ENCODE measurements at places on chromosomes 13 and 19.

DNA sequence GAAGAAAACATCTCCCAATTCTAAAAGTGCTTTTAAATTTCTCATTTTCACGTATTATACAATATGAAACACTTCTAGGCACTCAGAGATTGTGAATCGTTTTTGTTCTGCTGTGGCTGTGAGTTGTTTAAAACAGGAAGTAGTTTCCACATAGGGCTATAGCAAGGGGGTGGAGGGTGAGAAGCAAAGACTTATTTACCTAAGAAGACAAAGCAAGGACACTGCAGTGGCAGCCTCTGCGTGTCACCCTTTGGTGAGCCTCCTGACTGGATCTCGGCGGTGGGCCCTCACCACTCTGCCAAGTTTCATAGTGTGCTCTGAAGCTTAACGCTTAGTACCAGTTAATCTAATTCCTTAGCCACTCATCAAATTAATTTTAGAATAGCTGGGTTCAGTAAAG lies 56.8 kb downstream of the TNFSF13B start:
- DNase-seq, result no peak

DNA sequence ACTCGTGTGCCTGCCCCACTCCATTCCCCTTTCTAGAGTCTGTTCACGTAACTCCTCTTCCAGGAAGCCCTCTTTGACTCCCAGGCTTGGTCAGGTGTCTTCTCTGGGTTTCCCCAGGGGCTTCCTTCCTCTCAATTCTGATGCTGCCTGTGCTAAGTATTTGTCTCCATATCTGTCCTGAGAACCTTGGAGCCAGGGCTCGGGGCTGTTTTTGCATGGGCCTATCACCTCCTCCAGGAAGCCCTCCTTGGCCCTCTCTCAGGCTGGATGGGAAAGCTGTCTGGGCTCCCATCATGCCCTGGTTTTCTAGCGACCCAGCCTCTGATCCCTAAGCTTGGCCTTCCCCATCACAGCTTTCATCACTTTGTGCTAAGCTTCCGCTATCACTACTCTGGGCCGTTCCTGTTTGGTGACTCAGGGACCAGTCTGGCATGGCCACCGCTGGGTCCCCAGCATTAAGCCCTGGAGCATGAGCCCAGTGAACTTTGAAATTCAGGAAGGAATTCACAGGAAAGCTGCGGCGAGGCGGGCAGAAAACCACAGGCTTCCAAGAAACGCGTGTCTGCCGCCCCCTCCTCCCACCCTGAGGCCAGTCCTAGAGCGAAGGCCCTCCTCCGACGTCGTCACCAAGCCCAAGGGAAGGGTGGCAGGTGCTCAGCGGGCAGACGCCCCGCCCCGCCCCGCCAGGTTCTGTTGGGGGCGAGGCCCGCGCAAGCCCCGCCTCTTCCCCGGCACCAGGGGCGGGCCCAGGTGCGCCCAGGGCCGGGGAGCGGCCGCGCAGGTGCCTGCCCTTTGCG lies 486 bp upstream of the SPINT2 start:
- peak; percentile 69 for DNase-seq

DNA sequence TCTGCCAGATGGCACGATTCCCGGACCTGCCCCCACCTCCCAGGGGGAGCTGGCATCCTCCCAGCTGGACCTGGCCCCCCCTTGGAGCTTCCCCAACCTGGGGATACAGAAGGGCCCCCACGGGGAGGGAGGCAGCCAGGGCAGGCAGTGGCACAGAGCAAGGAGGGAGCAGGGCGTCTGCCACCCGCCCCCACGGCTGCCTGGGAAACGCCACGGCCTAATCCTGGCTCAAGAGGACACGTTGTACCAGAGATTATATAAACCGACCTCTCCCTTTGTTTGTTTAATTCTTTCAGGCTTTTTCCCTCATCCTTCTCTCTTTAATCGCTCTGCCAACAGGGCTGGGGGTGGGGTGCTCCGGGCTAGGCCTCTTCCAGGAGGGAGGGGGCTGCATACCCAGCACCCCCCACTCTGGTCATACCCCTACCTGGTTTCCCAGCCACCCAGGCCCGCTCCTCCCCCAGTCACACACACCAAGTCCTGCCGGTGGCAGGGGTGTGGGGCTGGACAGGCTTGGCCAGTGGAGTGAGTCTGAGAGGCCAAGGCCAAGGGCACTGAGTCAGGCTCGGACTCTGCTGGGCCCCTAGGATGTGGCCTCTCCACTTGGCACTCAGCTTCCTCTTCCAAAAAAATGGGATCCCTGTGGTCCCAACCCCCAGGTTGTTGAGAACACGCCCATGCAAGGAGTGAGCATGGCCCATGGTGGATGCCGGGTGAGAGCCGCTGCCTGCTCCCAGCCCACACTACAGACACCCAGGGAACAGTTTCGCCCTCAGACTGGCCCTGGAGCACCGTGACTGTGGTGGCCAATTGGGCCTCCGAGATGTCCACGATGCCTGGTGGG lies 29.5 kb upstream of the NFIC start:
- DNase-seq, result no peak

DNA sequence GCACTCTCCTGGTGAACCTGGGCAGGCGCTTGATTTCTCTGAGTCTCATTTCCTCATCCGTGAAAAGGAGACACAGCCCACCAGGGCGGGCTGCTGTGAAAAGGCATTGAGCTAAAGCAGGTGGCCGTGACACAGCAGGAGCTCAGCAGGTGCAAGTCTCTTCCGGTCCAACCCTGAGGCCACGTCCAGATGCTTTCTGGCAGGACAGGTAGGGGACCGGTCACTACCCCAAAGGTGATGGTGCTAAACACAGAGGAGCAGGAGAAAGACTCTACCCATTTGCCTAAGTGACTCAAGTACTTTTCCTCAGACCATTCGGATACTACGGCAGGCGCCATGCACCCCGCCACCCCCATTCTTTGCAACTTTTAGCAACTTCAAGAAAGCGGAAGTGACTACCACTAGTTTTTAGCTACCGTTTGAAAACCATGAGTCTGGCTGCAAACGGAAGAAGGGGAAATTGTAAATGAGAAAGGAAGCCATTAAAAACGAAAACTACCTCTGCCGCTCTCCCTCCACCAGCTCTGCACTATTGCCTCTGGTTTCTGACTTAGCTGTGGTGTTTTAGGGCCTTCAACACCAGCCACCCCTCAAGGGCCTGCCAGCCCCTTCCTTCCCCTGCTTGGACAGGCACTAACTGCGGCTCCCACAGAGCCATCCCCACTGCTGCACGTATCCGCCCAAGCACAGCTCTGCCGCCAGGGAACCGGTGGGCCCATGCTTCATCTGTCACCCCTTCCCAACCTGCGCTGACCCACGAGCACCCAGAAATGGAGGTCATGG lies 4.8 kb downstream of the PPP6R1 start:
- DNase-seq, result no peak

DNA sequence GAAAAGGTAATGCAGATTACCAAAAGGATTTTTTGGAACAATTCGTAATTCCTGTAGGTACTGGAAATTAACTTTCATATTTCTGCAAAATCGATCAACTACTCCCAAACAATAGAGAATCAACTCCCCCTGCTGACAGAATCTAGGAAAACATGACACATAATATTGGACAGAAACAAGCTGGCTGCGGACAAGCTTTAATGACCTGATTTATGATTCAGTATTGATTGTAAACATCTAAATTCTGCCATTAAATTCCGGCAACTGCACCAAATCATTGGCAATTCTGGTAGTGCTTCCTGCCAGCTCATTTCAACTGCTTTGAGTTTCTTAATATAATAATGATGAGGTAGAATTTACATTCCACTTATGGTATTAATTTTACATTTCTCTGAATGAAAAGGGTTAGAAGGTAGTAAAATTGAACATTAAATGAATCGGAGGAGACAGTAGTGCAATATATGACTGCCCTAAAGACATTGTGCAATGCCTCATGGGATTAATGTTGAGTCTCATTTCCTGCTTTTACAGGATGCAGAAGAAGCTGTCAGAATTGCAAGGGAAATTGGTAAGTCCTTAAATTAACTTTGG lies 146.5 kb downstream of the PCCA start:
- peak; percentile 44 for DNase-seq

DNA sequence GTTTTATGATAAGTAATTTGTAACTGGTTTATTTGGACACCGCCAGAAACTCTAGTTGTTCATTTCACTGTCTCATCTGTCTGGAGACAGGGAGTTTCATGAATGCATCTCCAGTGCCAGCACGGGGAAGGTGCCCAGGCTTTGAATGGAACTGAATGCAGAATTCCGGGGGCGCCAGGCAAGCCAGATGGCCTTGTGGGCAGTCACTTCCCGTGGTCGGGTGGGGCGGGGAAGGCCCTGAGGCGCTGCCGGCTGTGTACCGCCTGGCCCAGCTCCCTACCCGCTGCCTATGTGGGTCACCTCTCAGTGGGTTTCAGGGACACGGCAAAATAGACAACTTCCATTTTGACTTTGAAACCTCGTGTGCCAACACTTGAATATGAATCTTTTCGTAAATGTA lies 28.8 kb upstream of the MCF2L start:
- DNase-seq, result no peak
